GF-D8 (cell line): ENCODE measurements at places on chromosomes 16 and 17.

- no peak for DNase-seq
Measured at GRCh38 chr16:82628711-82629110, 1.9 kb downstream of the CDH13 start.

- no peak for DNase-seq
Measured at GRCh38 chr17:13337864-13338371, 263.8 kb downstream of the HS3ST3A1 start.

- DNase-seq: no peak
Measured at GRCh38 chr16:81275795-81276194, 37.3 kb downstream of the BCO1 start.

- no peak for DNase-seq
Measured at GRCh38 chr16:66802159-66802558, 775 bp upstream of the TERB1 start.

GRCh38 chr16:20930365-20930690, 29.8 kb downstream of the LYRM1 start:
- no peak for DNase-seq

GRCh38 chr16:83723244-83723643, 84.5 kb upstream of the HSBP1 start:
- no peak for DNase-seq

- no peak for DNase-seq
Measured at GRCh38 chr16:85673529-85674417, 15.0 kb downstream of the GINS2 start.

DNA sequence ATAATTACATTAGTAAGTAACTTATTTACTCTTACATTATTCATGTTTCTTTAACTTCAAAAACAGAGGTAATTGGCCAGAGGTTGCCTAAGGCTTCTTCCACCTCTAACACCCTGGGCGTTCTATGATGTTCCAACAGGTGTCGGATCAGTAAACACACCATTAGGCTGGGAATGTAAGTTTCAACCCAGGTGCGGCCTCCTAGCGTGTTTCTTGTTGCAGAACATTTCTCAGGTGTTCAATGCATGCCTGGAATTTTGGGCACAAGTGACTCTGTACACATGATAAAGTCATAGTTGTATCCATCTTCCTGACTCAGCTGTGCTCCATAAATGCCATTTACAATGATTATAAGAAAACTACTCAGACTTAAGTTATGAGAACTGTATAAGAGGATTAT, 1.0 kb downstream of the KRTAP2-2 start:
- DNase-seq: no peak

DNA sequence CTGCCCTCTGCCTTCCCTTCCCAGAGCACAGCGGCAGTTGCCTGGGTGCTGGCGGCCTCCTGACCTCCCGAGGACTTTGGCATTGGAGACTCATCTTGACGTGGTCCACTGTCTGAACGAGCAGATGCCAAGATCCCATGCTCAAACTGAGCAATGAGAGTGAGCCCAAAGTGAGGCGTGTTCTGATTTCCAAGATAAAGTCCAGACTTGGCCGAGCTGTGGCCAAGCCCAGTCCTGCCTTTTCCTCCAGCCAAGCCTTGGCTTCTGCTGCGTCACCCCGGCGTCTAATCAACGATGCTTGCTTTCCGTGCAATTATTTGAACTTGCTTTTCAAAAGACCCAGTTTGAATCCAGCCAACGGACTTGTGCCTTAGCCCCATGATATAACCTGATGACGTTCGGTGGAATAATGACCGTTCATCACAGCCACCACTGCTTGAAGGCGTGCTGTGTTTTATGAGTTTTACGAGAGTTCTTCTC, 179.2 kb downstream of the IRF8 start:
- DNase-seq: no peak

DNA sequence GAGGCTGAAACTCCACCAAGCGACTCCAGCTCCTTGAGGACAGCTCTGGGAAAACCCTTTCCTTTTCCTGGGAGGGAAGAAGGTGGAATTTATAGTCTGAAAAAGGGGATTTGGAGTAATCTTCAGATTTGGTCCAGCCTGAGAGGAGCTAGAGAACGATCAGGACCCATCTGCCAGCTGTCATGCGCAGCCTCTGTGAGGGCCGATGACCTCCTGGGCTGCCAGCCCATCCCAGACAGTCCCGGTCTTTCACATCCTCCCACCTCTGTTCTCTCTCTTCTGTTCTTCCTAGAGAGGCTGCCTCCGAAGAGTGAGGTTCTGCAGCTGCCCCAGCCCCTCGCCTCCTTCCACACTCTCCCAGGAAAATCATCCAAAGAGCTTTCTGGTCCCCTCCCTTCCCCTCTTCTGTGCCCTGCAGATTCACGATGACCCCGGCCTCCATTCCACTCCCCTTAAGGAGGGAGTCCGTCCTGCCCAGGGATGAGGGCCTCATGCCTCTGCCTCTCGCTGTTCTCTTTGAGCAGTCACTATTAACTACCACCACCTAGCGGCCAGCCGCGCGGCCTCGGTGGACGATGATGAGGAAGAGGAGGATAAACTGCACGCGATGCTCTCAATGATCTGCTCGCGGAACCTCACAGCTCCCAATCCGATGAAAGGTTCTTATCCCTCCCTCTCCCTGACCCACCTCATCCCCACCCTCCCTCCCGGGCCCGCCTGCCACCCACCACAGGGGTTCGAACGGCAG, 29.6 kb downstream of the SGSM2 start:
- no peak for DNase-seq

DNA sequence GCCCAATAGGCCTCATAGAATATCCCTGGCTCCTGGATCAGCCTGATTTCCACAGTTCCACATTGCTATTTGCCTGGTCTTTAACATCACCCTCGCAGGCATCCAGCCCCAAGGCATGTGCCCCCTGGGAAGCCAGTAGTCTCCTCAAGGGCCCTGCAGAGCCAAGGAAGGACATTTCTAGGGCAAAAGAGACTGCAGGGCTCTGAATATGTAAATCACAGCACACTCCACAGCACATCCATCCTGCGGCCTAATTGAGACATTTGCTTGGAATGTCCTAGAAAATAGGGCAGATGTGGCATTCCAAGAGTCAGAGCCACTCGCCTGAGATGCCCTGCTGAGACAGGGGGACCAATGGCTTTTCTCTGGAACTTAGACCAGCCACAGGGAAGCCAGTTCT, 11.4 kb upstream of the C16orf78 start:
- no peak for DNase-seq

DNA sequence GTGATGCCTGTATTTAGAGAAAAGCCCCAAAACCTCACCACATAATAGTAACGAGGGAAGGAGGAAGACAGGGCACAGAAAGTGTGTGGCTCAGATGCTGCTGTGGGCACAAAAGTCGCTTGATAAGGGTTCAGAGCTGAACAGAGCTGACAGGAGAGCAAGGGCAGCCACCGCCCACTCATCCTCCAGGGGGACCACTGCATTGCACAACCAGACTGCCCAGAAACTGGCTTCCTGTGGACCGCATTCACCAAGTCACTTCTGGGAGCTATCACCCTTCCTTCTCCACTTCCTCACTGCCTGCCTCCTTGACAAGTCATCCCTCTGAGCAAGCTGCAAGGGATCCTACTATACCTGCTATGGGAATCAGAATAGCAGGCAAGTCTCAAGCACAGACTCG, 512.4 kb upstream of the CDH11 start:
- DNase-seq: no peak

DNA sequence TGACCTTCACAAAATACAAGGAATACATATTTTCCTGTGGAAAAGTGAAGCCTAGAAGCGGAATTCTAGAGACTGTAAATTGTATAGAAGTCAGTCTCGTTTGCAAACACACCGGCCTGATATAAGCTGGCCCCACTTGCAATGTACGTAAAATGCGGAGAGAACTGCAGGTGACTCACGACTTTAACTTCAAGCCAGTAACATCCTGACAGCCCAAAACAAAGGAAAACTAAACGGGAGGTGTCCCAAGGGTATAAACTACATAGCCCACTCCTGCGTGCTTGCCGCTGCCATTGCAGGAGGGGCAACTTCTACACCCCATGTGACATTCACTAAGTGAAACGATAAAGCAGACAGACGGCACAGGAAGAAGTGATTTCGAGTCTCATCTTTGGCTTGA, 101.6 kb downstream of the CYTH1 start:
- DNase-seq: no peak

- DNase-seq: no peak
Measured at GRCh38 chr16:48250520-48251278, 3.4 kb upstream of the ABCC11 start.

DNA sequence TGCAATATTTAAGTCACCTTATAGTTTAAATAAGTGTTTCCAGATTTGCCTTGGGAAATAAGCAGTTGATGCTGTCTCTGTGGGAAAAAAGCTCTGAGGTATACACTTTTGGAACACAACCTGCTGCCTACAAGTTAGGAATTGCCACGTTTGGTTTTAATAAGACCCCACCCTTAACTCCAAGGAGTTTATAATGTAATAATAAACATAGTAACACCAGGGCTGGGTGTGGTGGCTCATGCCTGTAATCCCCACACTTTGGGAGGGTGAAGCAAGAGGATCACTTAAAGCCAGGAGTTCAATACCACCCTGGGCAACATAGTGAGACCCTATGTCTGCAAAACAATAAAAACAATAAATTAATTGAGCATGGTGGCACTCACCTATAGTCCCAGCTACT, 15.9 kb upstream of the SMG1 start:
- no peak for DNase-seq

DNA sequence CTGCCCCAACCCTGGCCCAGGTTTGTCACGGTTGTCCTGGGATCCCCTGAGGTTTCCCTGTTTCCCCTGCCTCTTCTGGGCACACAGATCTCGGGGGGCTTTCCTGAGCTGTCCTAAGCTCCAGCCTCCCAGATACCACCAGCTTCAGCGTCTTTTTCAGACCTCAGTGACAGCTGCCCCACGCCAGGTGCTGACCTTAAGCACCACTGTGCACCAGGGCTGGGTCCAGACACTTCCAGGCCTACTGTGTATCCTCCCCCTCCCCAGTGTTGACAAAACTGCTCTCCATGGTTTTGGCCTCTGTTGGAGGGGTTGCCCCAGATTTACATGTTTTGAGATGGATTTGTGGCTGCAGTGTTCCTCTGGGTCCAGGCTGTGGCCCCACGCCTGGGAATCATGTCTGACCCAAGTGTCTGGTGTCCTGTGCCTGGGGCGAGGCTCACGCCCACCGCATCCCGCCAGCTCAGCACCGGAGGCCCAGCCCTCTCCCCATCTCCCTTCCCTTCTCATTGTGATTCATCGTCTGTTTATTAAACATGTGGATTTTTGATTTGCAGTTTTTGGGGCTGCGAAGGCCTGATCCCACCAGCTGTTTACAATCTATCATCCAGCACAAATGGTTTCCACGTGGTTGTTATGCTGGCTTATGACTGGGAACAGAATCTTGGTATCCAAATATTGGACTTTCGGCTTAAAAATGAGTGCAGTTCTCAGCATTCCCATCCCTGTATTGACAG, 82.1 kb downstream of the METRNL start:
- no peak for DNase-seq

GRCh38 chr16:56137269-56137668, 54.0 kb upstream of the GNAO1 start:
- no peak for DNase-seq

DNA sequence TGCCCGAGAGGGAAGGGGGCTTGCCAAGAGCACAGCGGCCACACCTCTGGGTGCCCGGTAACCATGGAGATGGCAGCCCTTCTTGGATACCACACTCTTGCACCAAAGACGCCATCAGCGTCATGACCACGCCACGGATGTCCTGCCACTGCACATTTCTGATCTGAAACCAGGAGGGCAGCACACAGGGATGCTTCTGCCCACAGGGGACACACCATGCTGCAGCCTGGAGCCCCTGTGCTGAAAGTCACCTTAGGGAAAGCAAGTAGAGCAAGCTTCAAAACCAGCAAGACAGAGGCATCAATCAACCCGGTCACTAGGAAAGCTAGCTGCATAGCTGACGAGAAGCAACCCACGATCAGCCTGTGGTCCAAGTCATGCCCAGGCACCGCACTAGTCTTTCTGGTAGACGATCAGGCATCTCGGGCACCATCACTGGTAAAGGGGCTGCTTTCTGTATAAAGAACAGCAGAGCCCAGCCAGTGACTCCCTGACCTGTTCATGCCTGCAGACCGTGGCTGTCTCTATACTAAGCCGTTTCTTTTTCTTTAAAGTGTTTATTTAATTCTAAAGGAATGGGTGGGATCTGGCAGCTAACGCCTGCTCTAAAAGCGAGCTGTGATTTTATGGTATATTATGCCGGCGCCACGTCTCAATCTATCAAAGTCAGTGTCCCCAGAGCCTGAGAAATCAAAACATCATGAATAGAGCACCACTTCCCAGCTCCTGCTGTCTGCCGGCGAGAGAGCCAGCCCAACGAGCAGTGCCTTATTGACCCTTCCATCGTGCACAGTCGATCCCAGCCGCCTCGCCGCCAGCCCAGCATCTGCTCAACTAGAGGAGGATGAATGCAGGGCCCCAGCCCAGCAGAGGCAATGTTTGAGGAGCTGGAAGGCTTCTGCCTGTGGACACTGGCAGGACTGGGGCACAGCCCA, 244.7 kb downstream of the RBFOX3 start:
- no peak for DNase-seq

GRCh38 chr16:57357330-57358085, 1.1 kb upstream of the CCL22 start:
- peak; percentile 26 for DNase-seq

- DNase-seq: no peak
Measured at GRCh38 chr17:49146620-49147306, 14.2 kb downstream of the B4GALNT2 start.

- no peak for DNase-seq
Measured at GRCh38 chr17:56000411-56000810, 152.9 kb upstream of the ANKFN1 start.

DNA sequence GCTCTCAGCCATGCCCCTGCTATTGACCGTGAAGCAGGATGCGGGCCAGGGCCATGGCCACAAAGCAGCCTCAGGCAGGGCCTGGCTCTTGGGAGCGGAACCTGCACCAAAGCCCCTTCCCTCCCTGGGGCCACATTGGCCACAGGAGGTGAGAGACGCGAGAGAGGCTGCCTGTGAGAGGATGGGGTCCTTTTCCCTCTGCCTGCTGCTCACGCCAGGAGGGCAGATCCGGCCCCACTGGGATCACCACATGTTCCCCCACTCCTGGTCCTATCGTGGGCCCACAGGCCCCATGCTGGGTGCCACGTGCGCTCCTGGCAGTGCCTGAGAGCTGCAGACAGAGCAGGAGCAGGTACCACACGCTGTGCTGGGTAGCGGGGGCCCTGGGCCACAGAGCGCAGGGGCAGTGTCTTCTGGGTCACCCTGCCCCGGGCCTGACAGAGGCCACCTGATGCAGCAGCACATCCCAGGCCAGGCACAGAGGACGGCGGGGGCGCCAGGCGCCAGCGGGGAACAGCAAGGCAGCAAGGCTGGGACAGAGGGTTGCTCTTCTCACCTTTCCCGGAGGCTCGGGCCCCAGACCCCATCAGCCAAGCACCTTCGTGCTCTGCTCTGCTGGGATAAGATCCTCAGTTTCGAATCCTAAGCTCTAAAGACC, 9.2 kb upstream of the NUDT16L1 start:
- DNase-seq: no peak

GRCh38 chr16:80051040-80051439, 450.5 kb upstream of the MAF start:
- DNase-seq: no peak

GRCh38 chr16:51166541-51166940, 15.5 kb upstream of the SALL1 start:
- DNase-seq: no peak
